ENCODE measurements at places on chromosomes 6 and 20. TPM values are rescaled to one million over a fixed set of nuclear protein-coding genes. Genes with fewer than 3 reads are reported as not detected.

Gene C20orf202
- total RNA-seq, result 0.28 TPM

DNA sequence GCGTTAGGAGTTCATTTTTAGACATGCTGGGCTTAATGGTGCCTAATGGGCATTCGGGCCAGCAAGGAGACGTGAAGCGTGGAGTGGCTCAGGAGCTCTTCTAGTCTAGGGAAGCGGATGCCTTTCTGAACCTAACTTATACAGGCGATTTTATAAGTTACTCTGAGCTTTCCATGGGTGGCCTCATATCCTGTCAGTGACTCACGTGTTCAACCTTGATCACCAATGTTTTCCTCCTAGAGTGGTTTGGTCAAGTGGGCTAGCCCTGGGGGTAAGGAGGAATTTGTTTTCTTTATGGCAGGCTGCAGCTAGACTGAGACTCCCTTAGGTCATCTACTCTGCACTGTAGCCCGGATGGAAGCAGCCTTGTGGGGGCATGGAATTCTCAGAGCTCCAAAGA, 52.1 kb downstream of the PLAGL1 start:
- no peak for DNase-seq

DNA sequence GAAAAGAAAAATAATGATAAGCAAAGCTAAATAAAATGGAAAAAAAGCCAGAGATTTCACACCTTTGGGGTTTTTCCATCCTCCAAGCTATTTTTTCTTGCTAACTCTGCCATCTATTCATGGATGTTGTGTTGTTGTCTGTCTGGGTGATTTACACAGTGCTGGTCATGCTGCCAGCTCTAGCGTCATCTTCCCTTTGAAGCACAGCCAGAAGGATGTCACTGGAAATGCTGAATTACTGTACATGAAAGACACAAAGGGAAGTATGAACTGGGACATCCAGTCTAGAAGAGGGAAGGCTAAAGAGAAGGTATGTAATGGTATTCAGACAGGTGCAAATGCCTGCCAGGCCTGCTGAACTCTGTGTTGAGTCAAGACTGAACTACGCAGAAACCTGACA, 241.9 kb upstream of the STXBP5 start:
- no peak for DNase-seq

GRCh38 chr20:44092551-44093248, 94.3 kb downstream of the JPH2 start:
- DNase-seq, result no peak

DNA sequence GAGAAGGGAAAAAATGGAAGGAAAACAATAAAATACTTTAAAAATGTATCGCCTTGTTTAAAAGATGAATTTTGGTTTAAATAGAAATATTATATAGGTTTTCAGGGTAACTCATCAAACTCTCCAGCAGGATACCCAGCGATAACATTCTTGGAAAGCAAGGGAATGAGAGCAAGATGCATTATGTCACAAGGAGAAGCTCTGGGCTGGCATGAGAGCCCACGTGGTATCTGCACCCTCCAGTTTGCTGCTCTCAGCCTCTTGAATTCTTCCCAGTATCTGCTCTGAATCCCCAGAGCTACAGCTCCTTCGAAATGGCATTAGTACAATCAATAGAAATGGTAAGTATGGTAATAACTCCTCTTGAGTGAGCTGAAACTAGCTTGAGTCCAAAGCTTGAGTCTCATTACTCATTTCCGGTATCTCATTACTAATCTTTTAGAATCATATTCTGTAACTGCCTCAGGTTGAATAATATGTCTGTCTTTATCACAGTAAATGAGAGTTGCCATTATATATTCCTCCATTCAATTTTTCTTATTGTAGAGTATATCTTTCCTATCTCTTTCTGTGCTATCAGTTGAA, 4.9 kb upstream of the TMEM242 start:
- no peak for DNase-seq

- peak; percentile 72 for DNase-seq
Observed at GRCh38 chr6:35087361-35088280, 53.5 kb downstream of the TCP11 start.

Gene TRIM10
- total RNA-seq, result not detected

DNA sequence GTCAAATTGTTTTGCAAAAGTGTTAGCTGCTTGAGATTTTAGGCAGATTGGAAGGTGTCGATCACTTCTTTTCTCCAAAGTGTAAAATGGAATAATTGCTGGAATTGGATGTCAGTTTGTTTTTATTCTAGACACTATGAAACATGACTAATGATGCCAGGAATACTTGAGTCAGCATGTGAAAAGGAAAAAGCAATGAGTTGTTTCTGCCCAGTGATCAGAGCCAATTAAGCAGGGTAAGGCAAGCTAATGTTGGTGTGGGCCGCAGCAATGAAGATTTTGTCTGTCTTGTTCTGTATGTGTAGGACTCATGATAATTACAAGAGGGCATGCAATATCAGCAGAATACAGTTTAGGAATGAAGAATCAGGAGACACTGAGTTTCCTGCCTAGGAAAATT, 110.3 kb downstream of the CARMIL1 start:
- DNase-seq, result no peak

- DNase-seq, result no peak
Observed at GRCh38 chr6:96942676-96943075, 18.1 kb downstream of the KLHL32 start.

GRCh38 chr6:135097172-135097571, 42.5 kb upstream of the HBS1L start:
- DNase-seq, result no peak

- DNase-seq, result no peak
Observed at GRCh38 chr6:143655541-143655940, 22.2 kb upstream of the PHACTR2 start.

GRCh38 chr6:73695619-73696421, at the start of gene CD109:
Gene CD109 (plus strand): TSS chr6:73696203. CDS start chr6:73696216, 13 bp downstream.
- DNase-seq, result peak; percentile 63

Gene GCNT2
- 37.2 TPM for total RNA-seq

DNA sequence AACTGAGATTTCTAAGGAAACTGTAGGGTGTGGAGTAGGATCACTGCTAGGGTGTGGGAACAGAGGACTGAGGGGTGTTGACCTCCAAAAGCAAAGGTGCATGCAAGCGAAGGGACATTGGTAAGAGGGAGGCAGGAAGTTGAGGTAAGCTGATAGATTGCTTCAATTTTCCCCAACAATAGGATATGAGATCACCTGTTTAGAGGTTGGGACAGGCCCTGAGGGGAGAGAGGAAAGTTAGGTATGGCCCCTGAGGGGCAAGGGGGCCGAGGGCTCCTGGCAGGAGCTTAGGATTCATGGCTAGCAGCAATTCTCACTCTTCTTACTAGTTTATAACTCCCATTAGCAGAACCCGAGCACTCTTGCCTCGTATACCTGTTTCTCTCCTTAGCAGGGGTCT, 106.8 kb upstream of the RPS6KA2 start:
- no peak for DNase-seq

DNA sequence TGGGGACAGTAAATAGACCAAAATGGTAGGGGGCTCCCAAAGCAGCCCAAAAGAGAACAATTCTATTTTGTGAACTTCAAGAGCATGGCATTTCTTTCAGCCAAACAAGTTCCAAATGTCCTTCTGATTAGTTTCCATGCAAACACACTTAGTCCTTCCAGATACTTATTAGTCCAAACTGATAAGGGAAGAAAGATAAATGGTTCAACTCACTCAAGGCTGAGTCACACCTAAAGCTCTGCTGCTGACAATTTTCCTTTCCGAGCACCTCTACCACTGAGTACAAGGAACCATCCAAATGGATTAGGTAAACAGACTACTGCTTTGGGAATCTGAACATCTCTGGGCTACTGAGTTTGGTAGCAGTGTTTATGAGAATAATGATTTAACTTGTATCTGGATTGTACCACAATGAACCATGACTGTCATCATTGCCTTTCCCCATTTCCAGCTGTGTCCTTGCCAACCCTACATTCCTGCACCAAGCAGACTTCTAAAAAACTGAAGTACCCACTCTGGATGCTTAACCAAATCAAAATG, 71.2 kb downstream of the TNFRSF21 start:
- DNase-seq, result no peak

Gene DEFB132
- total RNA-seq, result 0.35 TPM

DNA sequence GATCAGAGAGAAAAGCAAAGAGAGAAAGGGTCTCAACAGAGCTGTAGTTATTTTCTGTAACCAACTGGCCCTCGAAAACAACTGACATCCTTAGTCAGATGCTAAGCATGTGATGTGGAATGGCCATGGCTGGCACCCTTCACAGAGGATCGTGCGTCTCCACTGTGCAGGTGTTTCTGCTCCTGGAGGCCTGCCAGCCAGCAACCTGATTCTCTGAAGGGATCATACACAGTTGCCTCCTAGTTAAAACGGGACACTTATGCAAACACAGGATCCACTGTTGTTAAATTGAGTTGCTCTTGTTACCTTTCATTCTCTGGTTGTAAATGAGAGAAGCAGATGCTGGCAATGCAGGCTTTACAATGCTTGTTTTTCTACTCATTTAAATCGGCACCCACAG, 148.5 kb downstream of the HDGFL1 start:
- no peak for DNase-seq

GRCh38 chr6:33075568-33076405, at the start of gene HLA-DPB1:
Gene HLA-DPB1 (plus strand): TSS chr6:33075990. CDS start chr6:33076042, 52 bp downstream.
- no peak for DNase-seq

GRCh38 chr20:21301940-21302663, 1.0 kb upstream of the XRN2 start:
- no peak for DNase-seq

DNA sequence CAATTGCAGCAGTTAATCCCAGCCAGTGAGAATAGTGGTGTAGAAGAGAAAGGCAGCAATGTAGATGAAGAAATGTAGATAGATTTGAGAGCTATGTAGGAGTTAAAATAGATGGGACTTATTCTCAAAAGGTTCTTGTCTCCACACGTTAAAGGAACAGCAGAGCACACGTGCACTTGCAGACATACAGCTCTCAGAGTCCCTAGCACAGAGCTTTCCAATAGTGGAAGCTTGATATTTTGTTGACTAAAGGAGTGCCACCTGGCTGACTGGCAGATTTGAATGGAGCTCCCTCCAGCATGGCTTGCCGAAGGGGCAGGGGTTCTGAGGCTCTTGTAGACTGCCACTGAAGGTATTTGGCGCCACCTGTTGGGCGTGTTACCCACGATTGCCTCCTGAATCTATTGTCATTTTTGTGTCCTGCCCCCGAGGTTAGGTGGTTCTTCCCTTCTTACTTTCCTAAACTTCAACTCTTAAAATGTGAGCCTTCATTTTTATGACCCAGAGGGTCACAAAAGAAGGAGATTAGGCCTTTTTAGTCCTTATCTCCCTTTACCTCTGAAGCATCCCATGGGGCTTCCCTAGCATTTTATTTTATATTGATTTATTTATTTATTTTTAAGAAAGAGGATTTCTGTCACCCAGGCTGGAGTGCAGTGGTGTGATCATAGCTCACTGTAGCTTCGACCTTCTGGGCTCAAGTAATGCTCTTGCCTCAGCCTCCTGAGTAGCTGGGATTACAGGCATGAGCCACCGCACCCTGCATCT, 16.4 kb downstream of the BRD2 start:
- DNase-seq, result peak; percentile 84

- DNase-seq, result no peak
Observed at GRCh38 chr6:114096561-114097172, 125.7 kb upstream of the HDAC2 start.

DNA sequence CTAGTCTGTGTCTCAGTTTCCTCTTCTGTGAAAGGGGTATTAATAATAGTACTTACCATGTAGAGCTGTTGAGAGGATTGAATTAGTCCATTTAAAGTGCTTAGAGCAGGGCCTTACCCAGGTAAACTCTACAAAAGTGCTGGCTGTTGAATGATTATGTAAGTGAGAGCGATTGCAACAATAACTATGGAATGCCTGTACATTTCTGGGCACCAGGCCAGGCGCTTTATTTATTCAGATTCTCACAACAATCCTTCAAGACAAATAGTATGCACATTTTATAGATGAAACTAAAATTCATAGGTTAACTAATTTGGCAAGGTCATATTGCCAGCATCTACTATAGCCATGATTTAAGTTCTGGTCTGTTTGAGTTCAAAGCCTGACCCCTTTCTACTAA, 78.3 kb upstream of the MMS22L start:
- DNase-seq, result no peak

Gene FOXF2
- not detected for total RNA-seq

Gene SNRPB2
- total RNA-seq, result 20.2 TPM

Gene GDAP1L1
- 0.58 TPM for total RNA-seq

Gene BPIFB4
- total RNA-seq, result not detected

DNA sequence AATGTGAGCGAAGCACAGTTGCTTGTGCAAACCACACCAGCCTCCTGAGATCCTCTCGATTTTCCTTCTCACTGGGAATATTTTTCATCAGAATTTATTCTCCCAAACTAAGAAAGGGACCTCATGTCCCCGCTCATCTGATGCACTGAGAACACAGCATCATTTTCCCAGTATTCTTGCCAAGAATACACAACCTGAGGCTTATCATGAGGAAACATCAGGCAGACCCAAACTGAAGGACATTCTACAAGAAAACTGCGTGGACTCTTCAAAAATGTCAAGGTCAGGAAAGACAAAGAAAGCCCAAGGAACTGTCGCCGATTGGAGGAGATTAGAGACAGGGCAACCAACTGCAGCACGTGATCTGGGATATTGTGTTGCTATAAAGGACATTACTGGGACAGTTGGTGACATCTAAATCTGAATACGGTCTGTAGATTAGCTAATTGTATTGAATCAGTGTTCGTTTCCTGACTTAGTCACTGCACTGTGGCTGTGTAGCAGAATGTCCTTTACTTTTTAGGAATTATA, 72.3 kb downstream of the SNX5 start:
- no peak for DNase-seq

Gene ZNF831
- total RNA-seq, result 0.05 TPM

Gene ASCC3
- total RNA-seq, result 18.5 TPM

Gene SLC35D3
- total RNA-seq, result not detected

- DNase-seq, result no peak
Observed at GRCh38 chr6:2396042-2396657, 150.7 kb upstream of the GMDS start.

Gene SAPCD1
- total RNA-seq, result not detected

Gene UTRN
- 129 TPM for total RNA-seq

Gene KCNS1
- not detected for total RNA-seq

- no peak for DNase-seq
Observed at GRCh38 chr6:144647406-144647964, 362.4 kb downstream of the UTRN start.

GRCh38 chr6:165106261-165106660, 203.1 kb downstream of the C6orf118 start:
- no peak for DNase-seq

DNA sequence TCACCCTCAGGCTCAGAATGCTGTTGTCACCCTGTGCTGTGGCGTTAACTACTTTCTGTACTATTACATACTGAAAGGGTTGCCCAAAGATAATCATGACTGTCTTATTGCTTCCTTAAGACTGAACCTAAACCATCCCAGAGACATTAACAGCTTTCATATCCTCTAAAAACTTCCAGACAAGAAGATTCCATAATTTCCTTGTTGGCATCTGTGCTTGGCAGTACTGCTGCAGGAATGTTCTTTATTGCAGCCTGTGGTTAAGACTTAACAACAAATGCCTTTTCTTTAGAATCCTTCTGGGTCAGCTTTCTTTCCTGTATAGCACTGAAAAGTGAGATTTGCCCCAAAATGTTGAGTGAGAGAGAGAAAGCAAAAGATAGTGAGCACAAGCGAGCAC, 109.7 kb downstream of the GJA10 start:
- DNase-seq, result no peak

Gene BTNL2
- not detected for total RNA-seq

- DNase-seq, result no peak
Observed at GRCh38 chr6:86192123-86192522, 549.4 kb upstream of the SYNCRIP start.

Gene NMBR
- not detected for total RNA-seq

Data from heart left ventricle (tissue), 16 donors.